ENCODE measurements at places on chromosomes 12 and 14. TPM values are rescaled to one million over a fixed set of nuclear protein-coding genes. Genes with fewer than 3 reads are reported as not detected.
A peak's percentile ranks its signal among the peaks of the same experiment; 100 is the strongest.

DNA sequence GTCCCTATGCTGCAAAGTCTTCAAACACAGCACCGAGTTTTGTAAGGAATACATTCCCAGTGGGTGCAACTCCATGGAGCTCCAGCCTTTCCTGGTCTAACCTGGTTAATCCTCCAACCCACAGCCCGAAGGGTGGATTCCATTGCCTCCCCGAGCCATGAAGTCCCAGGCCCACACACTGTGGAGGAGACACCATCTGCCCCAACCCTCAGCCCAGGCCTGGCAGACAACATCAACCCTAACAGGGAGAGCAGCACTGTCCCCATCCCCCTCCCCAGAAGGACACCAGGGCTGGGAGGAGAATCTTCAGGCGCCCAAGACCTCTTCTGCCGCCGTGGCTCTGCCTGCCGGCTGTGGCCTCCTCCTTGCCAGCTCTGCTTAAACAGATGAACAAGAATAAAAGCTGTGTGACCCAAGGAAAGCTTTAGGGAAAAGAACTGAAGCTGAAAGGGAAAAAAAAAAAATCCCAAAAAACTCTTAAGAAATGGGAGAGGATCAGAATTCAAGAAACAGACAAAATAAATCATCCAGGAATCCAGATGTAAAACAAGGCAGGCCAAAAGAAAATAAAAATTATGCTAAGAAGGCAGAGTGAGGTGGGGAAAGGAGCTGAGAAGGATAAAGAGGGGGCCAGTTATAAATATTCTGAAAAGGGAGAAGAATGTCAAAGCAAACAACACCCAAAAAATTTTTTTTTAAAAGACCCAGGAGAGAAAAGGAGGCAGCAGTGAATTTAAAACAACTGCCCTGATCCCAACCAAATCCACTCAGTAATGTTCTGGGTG is 16.0 kb upstream of the ZFP36L1 start:
- no peak overlapping the region for H3K4me3 ChIP-seq
- H3K27me3 ChIP-seq, result no peaks in the 10 kb centered on the region
- no peaks in the 10 kb centered on the region for H3K36me3 ChIP-seq
- no peak for DNase-seq
- peak overlapping the region; percentile 98 for H3K27ac ChIP-seq
- peaks cover 75% of the 10 kb centered on the region for H3K4me1 ChIP-seq

GRCh38 chr12:121981456-121981855 is 40.2 kb upstream of the BCL7A start:
- no peak for DNase-seq
- no peak overlapping the region for H3K27ac ChIP-seq
- H3K4me3 ChIP-seq, result no peak overlapping the region
- H3K27me3 ChIP-seq, result no peaks in the 10 kb centered on the region
- H3K4me1 ChIP-seq, result no peaks in the 10 kb centered on the region

DNA sequence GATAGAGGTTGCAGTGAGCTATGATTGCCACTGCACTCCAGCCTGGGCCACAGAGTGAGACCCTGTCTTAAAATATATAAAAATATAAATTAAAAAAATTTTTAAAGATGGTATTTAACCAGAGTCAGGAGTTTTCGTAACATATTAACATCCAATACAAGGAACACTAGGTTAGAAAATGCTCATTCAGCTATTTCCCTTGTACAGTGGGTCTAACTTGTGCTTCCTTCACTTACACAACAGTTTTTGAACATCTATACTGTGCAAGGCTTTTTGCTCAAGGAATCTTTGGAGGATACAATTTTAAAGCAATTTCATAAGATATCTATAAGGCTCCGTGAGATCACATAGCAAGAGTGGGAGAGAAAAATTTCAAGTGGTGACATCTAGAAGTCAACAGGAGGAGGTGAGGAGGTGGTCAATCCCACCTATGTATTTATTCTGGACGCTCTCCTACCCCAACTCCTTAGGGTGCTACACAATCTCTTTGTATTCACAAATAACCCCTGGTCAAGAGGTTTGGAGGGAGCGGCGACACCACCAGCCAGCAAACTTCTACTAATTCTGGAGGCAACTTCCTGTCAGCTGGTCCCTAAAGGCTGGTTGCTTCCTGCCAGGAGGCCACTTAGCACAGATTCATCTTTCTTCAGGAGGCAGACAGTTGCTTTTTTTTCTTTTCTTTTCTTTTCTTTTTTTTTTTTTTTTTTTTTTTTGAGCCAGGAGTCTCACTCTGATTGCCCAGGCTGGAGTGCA is 22.2 kb downstream of the DUSP16 start:
- H3K27me3 ChIP-seq, result no peaks in the 10 kb centered on the region
- peaks cover 25% of the 10 kb centered on the region for H3K4me1 ChIP-seq
- peak overlapping the region; percentile 26 for H3K4me3 ChIP-seq
- no peaks in the 10 kb centered on the region for H3K36me3 ChIP-seq

DNA sequence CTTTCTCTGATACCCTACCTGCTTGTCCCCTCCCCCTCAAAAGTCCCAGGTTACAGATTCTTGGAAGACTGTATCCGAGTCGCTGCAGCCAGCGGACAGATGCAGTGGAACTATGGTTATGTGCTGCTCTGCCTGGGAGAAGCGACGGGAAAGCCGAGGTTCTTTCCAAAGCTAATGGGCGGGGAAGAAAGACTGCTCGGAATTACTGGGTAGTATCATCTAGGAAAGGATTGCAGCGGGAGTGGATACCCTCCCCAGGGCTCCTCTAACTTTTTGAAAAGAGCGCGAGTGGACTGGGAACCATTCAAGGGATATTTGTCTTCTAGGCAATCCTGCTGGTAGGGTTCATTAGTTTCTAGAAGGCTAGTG is 1.4 kb downstream of the PTHLH start:
- H3K27me3 ChIP-seq, result peaks cover 88% of the 10 kb centered on the region
- peak overlapping the region; percentile 66 for H3K4me3 ChIP-seq
- no peak for DNase-seq
- peaks cover 23% of the 10 kb centered on the region for H3K4me1 ChIP-seq
- no peaks in the 10 kb centered on the region for H3K36me3 ChIP-seq

DNA sequence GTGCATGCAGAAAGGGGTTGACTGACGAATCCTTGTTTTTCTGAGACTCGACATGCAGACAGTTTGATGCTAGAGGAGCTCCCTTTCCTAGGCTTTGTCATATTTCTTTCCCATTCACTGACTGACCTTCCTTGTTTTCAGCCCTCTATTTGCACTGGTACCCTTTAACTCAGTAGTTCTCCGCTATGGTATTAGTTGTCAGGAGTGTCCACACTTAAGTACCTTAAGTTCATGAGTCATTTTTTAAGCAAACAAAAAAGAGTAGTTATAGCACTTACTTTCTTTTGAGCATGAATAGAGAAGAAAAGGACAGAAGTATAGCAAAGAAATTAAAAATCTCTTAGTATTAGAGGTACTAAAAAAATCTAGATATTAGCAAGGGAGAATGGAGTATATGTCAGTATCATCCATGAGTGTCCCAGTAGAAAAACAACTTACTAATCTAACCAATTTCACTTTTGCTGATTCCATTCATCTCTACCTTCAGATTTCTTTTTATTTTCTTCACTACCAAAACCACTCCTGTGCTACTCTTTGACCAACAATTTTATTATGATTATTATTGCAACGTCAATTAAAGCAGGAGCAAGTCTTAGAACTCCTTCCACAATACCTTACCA is 8.3 kb downstream of the ATP2B1 start:
- no peaks in the 10 kb centered on the region for H3K27me3 ChIP-seq
- H3K4me3 ChIP-seq, result no peak overlapping the region
- H3K36me3 ChIP-seq, result no peaks in the 10 kb centered on the region
- DNase-seq, result no peak

DNA sequence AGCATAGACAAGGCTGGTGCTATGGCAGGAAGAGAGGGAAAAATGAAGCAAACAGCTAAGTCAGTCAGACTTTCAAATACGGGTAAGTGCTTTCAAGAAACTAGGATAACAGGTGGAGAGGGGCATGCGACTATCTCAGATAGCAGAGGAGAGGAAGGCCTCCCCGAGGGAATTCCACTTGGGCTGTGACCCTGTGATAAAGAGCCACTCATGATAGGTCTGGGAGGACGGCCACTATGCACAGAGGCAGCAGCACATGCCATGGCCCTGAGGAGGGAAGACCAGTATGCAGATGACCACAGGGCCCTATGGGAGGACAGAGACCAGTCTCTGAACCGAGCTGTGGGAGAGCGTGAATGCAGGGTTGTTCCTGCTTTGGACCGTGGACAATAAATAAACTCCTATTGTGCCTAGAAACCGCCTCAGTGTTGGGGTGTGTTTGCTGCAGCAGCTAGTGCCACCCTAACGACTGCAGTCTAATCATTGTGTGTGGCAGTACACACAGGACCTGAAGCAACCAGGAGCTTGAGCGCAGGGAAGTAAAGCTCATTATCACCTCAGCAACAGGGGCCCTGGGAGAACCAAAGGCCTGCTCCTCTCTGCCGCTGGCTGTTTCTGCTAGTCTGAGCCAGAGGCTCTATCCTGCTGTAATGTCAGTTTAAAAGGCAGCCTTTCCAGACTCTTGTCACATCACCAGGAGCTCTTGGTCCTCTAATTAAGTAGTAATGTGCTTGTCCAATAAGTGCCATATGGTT is 119.1 kb downstream of the CACNA1C start:
- H3K27me3 ChIP-seq, result peaks cover 10% of the 10 kb centered on the region
- no peak overlapping the region for H3K27ac ChIP-seq
- no peak overlapping the region for H3K4me3 ChIP-seq
- H3K36me3 ChIP-seq, result no peaks in the 10 kb centered on the region
- DNase-seq, result no peak

GRCh38 chr12:82852529-82852928 is 165.8 kb downstream of the TMTC2 start:
- no peaks in the 10 kb centered on the region for H3K27me3 ChIP-seq
- H3K4me1 ChIP-seq, result peaks cover 5% of the 10 kb centered on the region
- H3K36me3 ChIP-seq, result peaks cover 2% of the 10 kb centered on the region
- DNase-seq, result no peak

DNA sequence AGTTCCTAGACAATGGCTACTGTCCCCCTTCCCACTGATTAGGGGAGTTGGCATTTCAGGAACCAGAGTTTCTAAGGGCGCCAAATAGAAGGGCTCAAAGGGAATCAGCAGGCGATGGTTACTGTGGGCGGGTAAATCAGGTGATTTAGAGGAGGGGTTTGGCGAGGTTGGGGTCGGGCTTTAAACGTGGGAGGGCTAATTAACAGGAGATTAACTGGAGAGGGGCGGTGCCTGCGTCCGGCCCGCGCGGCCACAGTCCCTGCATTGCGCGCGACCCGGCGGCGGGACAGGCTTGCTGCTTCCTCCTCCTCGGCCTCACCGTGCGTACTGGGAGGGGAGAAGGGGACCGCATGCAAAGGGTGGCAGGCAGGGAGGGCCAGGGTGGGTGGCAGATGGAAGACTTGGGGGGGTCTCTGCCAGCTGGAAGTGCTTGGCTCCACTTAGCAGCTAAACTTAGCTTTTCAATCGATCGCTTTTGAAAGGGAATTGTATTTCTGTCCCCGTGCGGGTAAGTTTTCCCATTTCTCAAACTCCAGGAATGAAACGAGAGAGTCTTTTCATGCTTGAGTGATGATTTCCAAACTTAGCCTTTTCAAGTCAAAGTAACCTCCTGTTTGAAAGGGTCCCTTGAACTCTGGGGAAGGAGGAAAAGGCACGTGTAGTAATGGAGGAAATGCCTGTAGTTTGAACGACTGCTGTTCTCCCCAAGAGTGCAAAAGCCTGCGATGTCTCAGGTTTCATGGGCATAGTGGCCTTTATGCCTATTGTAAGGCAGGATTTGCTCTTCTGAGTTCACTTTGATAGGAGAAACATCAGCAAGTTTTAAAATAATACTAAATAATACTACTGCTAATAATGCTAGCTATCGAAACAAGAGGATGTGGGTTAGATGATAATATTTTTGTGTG is at the start of gene MGST1:
TSS of gene MGST1 (plus strand) at position 255 of the 908 bp plus-strand sequence. CDS start 6,608 bp downstream, outside the sequence.
- H3K36me3 ChIP-seq, result no peaks in the 10 kb centered on the region
- H3K4me1 ChIP-seq, result no peaks in the 10 kb centered on the region
- DNase-seq, result no peak
- H3K27me3 ChIP-seq, result peaks cover 8% of the 10 kb centered on the region

- H3K4me1 ChIP-seq, result peaks cover 37% of the 10 kb centered on the region
- peak; percentile 44 for DNase-seq
- no peaks in the 10 kb centered on the region for H3K36me3 ChIP-seq
- H3K27ac ChIP-seq, result peak overlapping the region; percentile 94
These were observed 14.3 kb upstream of the RIC8B start for GRCh38 chr12:106760184-106760531.

DNA sequence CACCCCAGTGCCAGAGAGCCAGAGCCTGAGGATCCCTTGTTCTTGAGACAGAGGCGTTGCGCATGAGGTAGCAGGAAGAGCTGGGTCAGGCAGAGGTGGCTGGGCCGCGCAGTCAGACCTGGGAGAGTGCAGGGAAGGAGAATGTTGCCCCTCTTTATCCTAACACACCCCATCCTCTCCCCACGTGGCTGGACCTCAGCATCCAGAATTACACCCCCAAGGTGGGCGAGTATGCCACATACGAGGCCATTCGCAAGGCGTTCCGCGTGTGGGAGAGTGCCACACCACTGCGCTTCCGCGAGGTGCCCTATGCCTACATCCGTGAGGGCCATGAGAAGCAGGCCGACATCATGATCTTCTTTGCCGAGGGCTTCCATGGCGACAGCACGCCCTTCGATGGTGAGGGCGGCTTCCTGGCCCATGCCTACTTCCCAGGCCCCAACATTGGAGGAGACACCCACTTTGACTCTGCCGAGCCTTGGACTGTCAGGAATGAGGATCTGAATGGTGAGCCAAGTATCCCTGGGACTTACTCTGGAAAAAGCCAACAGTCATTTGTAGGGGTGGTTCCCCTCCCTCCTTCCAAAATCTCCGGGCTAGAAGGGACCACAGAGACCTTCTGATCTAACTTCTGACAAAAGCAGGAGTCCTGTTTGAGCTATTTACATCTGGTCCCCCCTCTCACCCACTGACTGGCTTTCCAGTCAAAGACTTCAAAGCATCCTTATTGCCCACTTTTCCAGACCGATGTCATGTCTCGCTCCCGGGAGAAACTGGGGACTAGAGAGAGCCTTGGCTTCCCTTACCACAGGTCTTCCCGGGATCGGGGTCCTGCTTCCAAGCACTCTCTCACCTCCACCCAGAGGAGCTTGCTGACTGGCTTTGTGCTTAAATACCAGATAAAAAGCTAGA is 6.1 kb downstream of the MMP14 start:
- H3K4me3 ChIP-seq, result no peak overlapping the region
- H3K27ac ChIP-seq, result no peak overlapping the region
- peaks cover 25% of the 10 kb centered on the region for H3K27me3 ChIP-seq
- no peak for DNase-seq

GRCh38 chr12:105585107-105585506 is 254.6 kb downstream of the C12orf75 start:
- no peak for DNase-seq
- no peaks in the 10 kb centered on the region for H3K36me3 ChIP-seq
- no peaks in the 10 kb centered on the region for H3K4me1 ChIP-seq
- no peak overlapping the region for H3K4me3 ChIP-seq

Gene NEUROD4
- polyA plus RNA-seq, result not detected

Gene ORAI1
- polyA plus RNA-seq, result 122 TPM

Gene BICDL1
- 1.4 TPM for polyA plus RNA-seq

Measured in naive thymus-derived CD8-positive, alpha-beta T cell (primary cell).